ENCODE measurements at places on chromosomes 5 and 9.

DNA sequence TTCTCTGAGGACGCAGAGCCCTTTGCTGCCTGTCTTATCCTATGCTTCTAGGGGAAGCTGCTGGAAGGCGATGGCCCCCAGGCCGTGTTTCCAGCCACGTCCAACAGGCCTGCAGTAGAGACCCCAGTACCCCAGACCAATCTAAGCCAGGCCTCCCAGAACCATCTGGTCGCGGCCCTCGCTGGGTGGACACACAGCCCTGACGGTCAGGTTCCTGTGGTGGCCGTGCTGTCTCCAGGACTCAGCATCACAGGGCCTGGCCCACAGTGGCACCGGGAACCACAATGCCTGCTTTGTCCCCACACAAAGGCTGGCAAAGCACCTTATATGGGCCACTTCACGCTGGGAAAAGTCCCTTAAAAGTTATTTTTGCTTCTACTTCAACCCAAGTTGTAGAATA, 44.5 kb downstream of the SEMA4D start:
- DNase-seq, result no peak

DNA sequence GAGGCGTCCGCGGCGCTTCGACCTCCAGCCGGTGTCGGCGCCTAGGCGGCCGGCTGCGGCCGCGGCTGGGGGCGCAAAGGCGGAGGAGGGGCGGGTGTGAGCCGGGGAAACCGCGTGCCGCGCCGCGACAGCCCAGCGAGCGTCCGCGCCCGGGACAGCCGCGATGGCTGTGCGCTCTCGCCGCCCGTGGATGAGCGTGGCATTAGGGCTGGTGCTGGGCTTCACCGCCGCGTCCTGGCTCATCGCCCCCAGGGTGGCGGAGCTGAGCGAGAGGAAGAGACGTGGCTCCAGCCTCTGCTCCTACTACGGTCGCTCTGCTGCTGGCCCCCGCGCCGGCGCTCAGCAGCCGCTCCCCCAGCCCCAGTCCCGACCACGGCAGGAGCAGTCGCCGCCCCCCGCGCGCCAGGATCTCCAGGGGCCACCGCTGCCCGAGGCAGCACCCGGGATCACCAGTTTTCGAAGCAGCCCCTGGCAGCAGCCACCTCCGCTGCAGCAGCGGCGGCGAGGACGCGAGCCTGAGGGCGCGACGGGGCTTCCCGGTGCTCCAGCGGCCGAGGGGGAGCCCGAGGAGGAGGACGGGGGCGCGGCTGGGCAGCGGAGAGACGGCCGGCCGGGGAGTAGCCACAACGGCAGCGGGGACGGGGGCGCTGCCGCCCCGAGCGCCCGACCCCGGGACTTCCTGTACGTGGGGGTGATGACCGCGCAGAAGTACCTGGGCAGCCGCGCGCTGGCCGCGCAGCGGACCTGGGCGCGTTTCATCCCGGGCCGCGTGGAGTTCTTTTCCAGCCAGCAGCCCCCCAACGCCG, 605 bp downstream of the CHSY3 start:
- peak; percentile 7 for DNase-seq

- no peak for DNase-seq
Measured at GRCh38 chr9:116275418-116276195, 122.0 kb downstream of the PAPPA start.

DNA sequence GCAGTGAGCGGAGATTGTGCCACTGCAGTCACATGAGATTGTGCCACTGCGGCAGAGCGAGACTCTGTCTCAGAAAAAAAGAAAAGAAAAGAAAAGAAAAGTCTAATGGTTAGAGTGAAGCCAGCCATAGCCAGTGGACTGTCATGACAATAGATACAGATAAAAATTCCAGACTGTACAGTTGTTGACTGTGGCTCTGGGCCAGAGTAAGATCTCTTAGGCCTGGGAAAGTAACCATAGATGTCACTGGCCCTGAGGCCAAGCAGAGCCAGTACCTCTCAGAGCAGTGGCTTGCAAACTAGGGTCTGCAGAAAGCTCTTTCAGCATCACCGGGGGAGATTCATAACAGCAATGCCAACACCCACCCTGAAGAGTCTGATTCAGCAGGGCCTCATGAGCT, 44.1 kb upstream of the SUB1 start:
- DNase-seq, result no peak

GRCh38 chr9:71112866-71113265, 8.6 kb downstream of the TRPM3 start:
- DNase-seq, result no peak

GRCh38 chr5:156934450-156935211, 28.4 kb downstream of the TIMD4 start:
- peak; percentile 70 for DNase-seq

GRCh38 chr5:127046343-127047072, 16.1 kb upstream of the MARCHF3 start:
- no peak for DNase-seq

DNA sequence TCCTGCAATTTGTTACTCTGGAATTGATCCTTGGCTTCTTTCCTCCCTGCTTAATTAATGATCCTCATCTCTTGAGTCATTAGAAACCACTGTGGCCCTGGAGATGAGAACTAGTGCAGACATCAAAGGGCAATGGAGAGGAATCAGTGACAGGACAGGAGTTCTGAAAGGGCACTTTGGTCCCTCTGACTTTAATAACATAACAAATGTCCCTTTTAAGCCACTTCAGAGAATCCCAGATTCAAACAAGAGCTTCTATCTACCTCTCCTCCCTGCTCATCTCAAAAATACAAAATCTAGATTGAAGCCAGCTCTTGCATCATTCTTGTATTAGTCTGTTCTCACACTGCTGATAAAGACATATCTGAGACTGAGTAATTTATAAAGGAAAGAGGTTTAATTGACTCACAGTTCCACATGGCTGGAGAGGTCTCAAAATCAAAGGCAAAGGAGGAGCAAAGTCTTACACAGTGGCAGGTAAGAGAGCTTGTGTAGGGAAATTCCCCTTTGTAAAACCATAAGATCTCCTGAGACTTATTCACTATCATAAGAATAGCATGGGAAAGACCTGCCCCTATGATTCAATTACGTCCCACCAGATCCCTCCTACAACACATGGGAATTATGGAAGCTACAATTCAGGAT, 139.1 kb downstream of the PLPPR1 start:
- DNase-seq, result no peak

- no peak for DNase-seq
Measured at GRCh38 chr5:103362211-103362610, 103.6 kb downstream of the MACIR start.

DNA sequence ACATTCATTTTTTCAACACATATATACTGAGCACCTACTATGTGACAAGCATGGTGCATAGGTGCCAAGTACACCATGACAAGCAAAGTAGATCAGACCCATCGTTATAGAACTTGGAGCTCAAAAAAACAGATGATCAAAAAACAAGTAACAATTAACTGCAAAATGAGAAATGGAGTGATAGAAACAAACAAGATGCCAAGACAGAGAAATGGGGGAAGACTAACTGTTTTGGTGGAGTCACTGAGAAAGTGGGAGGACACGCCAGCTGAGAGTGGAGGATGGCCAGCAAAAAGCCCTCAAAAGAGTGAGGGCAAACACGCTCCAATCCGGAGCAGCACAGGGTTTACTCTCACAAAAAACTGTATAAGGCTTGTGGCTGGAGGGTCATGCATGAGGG, 50.6 kb downstream of the TTC39B start:
- no peak for DNase-seq

- no peak for DNase-seq
Measured at GRCh38 chr9:34611251-34611810, 566 bp downstream of the RPP25L start.

DNA sequence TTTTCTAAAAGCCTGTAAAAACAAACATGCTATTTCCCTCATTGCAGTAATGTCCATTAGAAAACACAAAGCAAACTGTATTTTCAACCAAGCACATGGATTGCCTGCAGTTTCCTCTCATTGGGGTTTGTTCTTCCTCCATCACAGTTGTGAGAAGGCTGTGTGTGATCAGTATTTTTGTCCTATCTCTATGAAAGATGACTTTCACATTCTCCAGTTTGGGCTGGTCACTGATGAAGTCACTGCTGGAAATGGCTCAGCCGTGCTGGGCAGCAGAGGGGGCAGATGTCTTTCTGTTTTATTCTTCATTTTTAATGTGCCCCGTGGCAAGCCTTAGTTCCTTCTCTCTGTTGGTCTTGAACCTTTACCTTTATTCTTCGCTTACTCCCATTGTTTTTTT, 288.9 kb upstream of the MPDZ start:
- DNase-seq, result no peak

DNA sequence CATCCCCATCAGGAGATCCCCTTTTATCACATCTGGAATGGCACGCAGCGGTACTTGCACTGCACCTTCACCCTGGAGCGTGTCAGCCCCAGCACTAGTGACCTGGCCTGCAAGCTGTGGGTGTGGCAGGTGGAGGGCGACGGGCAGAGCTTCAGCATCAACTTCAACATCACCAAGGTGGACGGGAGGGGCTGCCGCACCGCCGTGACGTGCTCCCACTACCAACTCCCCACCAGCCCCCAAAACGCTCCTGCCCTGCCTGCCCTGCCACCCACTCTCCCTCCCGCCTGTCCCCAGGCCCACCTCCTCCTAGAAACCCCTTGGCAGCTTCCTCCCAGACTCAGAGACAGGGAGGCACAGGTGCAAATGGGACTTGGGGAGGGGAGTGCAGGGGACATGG, 20.7 kb downstream of the HK3 start:
- DNase-seq, result no peak

DNA sequence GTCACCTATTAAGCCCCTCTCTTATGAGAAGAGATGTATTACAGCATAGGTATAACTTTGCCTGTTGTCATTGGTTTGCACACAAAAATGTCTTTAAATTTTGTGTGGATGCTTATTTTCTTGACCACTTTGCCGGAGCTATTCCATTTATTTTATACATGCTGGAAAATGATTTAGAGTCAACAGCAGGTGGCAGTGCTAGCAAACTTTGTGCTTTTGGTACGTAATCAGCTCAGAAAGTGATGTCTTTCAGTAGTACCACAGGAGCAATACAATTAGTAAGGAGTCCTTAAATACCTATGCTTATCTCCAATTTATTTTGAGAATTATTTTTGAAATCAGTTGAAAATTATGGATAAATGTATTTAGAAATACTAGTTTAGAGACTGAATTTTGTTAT, 19.8 kb upstream of the NUDT12 start:
- DNase-seq, result peak; percentile 9

- DNase-seq, result no peak
Measured at GRCh38 chr5:158273035-158273434, 414.1 kb upstream of the CLINT1 start.

- no peak for DNase-seq
Measured at GRCh38 chr5:2591777-2592453, 159.6 kb downstream of the IRX2 start.

DNA sequence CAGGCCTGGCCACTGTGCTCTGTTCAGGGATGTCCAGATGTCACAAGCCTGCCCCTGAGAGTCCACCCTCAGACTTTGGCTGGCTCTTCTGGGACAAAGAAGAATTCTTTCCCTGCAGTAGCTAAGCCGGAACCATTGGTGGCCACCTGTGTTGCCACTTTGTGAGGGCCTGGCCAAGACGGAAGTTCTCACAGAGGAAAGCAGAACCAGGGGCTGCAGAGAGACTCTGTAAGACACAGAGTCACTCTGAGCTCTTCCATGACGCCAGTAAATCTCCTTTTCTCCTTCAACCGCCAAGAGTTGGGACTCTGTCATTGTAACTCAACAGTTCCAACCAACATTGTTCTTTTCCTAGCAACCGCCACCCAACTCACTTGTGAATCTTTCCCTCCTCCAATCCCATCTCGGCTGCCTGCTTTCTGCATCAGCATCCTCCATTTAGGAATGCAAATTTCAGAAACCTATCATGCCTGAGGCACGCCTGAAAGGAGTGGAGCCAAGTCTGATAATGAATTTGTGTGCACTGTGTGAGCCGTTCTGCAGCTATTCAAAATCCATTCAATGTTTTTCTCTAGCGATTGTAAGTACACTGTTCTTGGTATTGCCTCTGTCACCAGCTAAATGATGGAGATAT, 37.8 kb upstream of the ATP6V1G1 start:
- DNase-seq, result no peak

DNA sequence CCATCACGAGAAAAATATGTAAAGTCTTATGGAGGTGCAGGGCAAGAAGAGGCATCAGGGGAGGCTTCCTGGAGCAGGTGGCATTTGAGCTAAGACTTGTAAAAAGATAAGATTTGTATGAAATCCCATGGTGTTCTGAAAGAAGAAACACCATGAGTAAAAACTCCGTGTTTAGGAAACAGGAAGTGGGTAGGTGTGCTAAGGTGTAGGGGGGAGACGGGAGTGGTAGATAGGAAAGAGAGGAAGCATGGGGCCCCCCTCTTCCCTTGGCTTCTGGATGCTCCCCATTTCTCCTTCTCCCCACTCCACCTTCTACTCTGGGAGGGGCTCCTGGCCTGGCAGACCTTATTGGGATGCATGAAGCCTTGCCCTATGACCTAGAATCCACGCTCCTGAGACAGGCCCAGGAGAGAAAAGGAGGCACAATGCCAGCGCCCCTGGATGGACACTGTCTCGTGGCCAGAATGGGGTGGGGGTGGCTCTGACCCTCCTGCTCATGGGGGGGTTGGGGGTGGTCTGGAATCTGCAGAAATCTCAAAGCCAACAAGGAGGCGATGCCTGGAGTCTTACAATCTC, 103.6 kb downstream of the GTF3C4 start:
- no peak for DNase-seq

DNA sequence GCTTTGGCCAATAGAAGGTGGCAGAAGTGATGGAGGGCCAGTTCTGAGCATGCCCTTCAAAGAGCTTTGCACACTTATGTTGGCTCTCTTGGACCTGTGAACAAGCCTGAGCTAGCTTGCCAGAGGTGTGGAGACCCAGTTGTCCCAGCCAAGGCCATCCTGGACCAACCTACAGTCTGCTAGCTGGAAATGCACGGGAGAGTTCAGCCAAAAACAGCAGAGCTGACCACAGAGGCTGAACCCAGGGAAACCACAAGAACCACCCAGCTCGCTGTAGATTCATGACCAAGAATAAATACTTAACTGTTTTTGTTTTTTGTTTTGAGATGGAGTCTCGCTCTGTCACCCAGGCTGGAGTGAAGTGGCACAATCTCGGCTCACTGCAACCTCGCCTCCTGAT, 65.4 kb upstream of the HAND1 start:
- DNase-seq, result no peak

DNA sequence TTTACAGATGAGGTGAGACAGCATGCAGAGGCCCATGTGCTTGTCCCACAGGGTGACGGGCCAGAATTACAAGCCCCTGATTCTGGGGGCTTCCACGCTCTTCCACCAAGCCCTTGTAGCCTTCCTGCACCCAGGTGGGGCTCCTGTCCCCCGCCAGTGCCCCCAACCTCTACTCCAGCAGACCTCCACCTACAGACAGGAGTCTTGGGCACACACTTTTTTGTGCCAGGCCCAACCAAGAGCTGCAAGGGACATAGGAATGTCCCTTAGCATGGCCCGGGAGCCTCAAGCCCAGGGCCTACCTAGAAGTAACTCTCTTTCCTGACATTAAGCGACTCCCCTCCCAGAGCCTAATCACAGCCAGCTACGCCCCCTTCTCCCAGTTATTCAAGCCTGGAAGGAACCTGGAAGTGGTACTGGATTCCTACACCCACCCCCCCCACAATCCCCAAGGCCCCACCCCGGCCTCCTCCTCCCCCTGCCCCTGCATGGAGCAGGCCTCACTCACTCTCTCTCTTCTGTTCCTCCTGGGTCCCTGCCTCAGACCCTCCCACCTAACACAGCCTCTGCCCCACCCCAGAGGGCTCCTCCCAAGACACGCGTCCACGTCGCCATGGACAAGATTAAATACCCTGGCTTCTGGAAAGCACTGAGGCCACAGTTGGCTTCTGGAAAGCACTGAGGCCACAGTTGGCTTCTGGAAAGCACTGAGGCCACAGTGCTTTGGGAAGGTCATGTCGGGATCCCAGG, 30.5 kb downstream of the ADAMTS2 start:
- no peak for DNase-seq

- no peak for DNase-seq
Measured at GRCh38 chr9:12718482-12719026, 25.4 kb downstream of the TYRP1 start.

- DNase-seq, result peak; percentile 95
Measured at GRCh38 chr5:141636413-141637122, at the start of the genes HDAC3 and RELL2. HDAC3 (minus strand) TSS chr5:141636849; CDS start chr5:141636790, 59 bp downstream. RELL2 (plus strand) TSS chr5:141636997; CDS start chr5:141638226, 1,229 bp downstream.

Data from activated CD4-positive, alpha-beta T cell treated with anti-CD3 and anti-CD28 coated beads, Interleukin-2, amount 50 U/mL, for 48 hours (primary cell).